Immature natural killer cell (primary cell): ENCODE measurements at places on chromosomes 6 and 20. TPM values are rescaled to one million over a fixed set of nuclear protein-coding genes. Genes with fewer than 3 reads are reported as not detected.

Gene SNX3
- polyA plus RNA-seq = 234 TPM

Gene ADGRB3
- not detected for polyA plus RNA-seq

Gene CABLES2
- polyA plus RNA-seq = 2.6 TPM

Gene PMEPA1
- polyA plus RNA-seq = not detected

Gene SLC25A27
- polyA plus RNA-seq = not detected

Gene HIVEP2
- 4.6 TPM for polyA plus RNA-seq

Gene SLC4A11
- not detected for polyA plus RNA-seq

Gene MAFB
- polyA plus RNA-seq = not detected

Gene PRR18
- polyA plus RNA-seq = not detected

Gene NTSR1
- not detected for polyA plus RNA-seq

Gene CD24
- polyA plus RNA-seq = not detected

Gene DNMT3B
- 0.85 TPM for polyA plus RNA-seq

Gene RING1
- 9.2 TPM for polyA plus RNA-seq

Gene CDH4
- not detected for polyA plus RNA-seq

Gene ELOVL2
- polyA plus RNA-seq = not detected

Gene UNC93A
- polyA plus RNA-seq = not detected

Gene HLA-DQA2
- polyA plus RNA-seq = 1.5 TPM

Gene AKAP12
- polyA plus RNA-seq = 0.19 TPM

Gene SNAP91
- not detected for polyA plus RNA-seq

Gene ENPP1
- 1.3 TPM for polyA plus RNA-seq

Gene USP49
- 0.22 TPM for polyA plus RNA-seq

Gene HSPA1L
- polyA plus RNA-seq = 3.8 TPM

Gene FAM83B
- polyA plus RNA-seq = not detected
